Activated CD8-positive, alpha-beta T cell treated with anti-CD3 and anti-CD28 coated beads, Interleukin-2, amount 10 ng/mL, durations not matched to agents 7 days and 5 days (primary cell): ENCODE measurements at places on chromosomes 12 and 14. TPM values are rescaled to one million over a fixed set of nuclear protein-coding genes. Genes with fewer than 3 reads are reported as not detected.

- H3K27me3 ChIP-seq, result no peaks in the 10 kb centered on the region
- no peak overlapping the region for H3K4me3 ChIP-seq
- H3K27ac ChIP-seq, result no peak overlapping the region
- DNase-seq, result no peak
Measured at GRCh38 chr12:28367326-28367725, 177.1 kb downstream of the CCDC91 start.

- H3K4me1 ChIP-seq, result no peaks in the 10 kb centered on the region
- no peak overlapping the region for H3K27ac ChIP-seq
- H3K27me3 ChIP-seq, result no peaks in the 10 kb centered on the region
Measured at GRCh38 chr12:39736406-39736805, 116.8 kb upstream of the ABCD2 start.

DNA sequence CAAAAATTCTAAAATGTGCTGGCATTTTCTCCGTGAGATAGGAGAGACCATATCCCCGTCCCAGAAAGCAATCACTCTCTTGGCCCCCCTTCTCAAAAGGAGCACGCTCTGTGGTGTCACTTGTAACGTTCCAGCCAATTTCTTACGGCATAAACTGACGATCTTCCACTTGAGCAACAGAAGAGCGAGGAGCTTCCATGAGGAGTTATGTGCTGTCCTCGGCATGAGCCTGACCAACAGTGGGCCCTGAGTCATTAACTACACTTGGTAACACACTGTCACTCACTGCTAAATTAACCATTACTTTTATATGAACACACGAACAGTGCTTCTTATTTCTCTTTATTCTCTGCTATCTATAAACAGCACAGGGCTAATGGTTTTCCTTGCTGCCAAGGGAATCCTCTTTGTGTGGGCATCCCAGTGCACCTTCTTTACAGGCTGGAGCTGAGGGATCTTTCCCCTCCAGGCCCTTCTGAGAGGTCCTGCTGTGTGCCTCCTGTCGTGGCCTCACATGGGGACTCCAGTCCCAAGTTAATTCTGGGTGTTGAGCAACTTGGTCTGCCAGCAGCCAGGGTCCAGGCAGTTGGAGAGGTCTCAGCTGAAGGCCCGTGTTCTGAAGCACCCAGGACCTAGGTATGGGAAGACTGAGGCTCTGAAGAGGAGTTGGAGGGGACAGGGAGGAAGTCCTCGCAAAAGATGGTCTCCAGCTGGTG, 9.4 kb downstream of the SLC6A13 start:
- H3K27me3 ChIP-seq, result peaks cover 9% of the 10 kb centered on the region
- H3K36me3 ChIP-seq, result no peaks in the 10 kb centered on the region
- no peak overlapping the region for H3K27ac ChIP-seq

- peaks cover 67% of the 10 kb centered on the region for H3K36me3 ChIP-seq
- no peak overlapping the region for H3K27ac ChIP-seq
- peaks cover 13% of the 10 kb centered on the region for H3K4me1 ChIP-seq
- no peak for DNase-seq
- H3K27me3 ChIP-seq, result no peaks in the 10 kb centered on the region
Measured at GRCh38 chr12:71626768-71627167, 36.9 kb downstream of the ZFC3H1 start.

- no peak for DNase-seq
- H3K36me3 ChIP-seq, result peaks cover 49% of the 10 kb centered on the region
- H3K4me1 ChIP-seq, result peaks cover 5% of the 10 kb centered on the region
- no peak overlapping the region for H3K27ac ChIP-seq
Measured at GRCh38 chr12:124963211-124963610, 25.7 kb downstream of the DHX37 start.

DNA sequence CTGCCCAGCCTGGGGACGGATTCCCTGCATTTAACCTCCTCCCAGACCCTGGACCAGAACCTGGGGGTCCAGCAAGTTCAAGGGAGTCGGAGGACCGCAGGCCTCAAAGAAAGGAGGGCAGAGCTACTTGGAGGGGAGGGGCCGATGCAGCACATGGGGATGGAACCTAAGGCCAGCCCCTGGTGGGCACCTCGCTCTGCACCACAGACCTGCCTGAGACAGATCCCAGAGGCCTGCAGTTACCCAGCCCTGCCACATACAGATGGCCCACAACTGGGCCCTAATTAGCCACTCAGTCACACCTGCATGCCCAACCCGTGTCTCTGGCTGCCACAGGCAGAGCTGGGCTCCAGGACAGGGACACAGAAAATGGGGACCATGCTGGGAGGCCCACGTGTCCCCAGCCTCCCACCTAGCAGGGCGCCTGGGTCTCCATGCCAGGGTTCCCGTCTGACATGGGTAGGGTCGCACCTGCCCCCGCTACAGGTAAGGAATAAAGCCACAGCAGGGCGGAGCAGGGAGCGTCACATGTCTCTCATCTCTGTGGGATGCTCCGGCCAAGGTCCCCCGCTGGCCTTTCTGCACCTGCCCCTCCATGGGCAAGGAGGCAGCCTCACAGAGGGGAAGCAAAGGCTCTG, 16.7 kb downstream of the AKT1 start:
- no peaks in the 10 kb centered on the region for H3K27me3 ChIP-seq
- no peak overlapping the region for H3K4me3 ChIP-seq
- H3K4me1 ChIP-seq, result no peaks in the 10 kb centered on the region

DNA sequence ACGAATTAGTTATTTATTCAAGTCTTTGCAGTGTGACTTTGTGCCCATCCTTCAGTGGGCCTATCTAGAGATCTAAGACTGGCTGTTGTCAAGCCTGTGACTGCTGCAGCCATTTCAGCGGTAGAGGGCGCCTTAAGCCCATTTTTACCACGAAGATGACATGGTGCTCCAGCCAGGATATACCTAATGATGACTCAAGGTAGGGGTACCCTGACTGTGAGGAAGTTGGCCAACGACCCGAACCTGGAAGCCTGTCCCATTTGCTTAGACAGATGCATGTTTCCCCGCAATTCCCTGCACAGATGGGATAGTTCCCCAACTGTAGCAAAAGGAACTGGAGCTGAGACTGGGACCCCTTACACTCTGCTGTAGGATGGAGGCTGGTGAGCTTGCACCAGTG, 41.3 kb downstream of the RAB3IP start:
- H3K27ac ChIP-seq, result no peak overlapping the region
- no peaks in the 10 kb centered on the region for H3K4me1 ChIP-seq
- DNase-seq, result no peak
- H3K4me3 ChIP-seq, result no peak overlapping the region
- H3K27me3 ChIP-seq, result no peaks in the 10 kb centered on the region

DNA sequence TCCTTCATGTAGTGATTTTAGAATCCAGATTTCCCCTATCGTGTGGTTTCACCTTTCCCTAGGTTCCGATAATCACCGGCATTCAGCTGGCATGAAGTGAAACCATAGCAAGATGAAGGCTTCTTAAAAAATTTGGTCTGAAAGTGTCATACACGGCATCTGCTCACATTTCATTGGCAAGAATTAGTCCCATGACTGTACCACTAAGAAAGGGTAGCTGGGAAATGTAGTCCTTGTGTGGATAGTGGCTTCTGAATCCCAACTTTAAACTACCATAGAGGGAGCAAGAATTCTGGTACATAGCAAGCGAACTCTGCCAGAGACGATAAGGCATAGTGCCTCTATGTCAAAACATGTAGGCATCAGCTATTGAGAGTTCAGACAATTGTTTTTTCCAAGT, 360.1 kb upstream of the TBX3 start:
- H3K4me3 ChIP-seq, result no peak overlapping the region
- no peaks in the 10 kb centered on the region for H3K36me3 ChIP-seq
- H3K27ac ChIP-seq, result no peak overlapping the region
- no peak for DNase-seq
- no peaks in the 10 kb centered on the region for H3K4me1 ChIP-seq

DNA sequence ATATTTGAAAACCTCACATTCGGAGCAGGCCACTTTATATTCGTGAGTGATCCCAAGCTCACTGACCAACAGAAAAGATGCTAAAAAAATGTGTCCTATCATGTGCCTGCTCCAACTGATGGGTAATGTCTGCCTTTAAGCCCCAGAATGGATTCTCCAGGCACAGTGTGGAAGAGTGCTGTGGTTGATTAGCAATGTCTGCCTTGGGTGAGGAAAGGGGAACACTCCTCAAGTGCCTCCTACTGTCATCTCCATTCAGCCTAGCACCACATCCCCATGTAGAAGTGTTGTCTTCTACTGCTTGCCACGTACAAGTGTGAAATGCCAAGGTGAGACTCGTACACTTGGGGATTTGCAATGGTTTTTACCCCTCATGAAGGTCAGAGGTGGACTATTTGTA, 199.3 kb downstream of the SLC41A2 start:
- peaks cover 55% of the 10 kb centered on the region for H3K36me3 ChIP-seq
- no peak overlapping the region for H3K4me3 ChIP-seq
- peaks cover 23% of the 10 kb centered on the region for H3K4me1 ChIP-seq

DNA sequence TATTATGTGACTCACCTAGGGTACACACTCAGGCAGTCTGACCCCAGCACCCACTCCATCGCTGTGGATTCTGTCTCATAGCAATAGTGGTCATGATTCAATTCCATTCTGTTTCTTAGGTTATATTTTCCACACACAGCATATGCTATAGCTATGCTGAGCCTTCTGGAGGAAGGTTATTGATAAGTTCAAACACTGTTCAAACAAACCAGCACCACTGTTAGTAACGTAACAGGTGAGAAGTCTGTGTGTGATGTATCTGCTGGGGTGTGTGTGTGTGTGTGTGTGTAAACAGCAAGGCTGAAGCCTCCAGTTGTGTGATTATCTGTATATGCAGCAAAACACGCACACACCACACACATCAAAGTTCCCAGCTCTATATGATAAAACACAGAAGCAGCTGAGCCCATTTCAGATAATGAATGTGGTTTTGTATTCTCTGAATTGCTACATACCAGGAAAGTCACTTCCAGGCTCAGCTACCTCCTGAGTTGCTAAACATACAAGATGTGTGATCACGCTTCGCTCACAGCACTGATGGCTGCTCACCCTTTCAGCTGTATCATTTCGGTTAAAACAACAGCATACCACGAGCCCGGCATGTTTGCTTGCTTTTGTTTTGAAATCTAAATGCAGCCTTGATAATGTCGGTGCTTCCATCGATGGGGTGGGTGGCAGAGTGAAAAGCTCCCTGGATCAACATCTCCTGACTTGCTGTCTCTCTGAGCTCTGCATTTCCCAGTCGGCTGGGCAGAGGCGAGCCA, 6.8 kb upstream of the SYNE3 start:
- peak overlapping the region; percentile 69 for H3K4me3 ChIP-seq
- DNase-seq, result peak; percentile 72
- peak overlapping the region; percentile 95 for H3K27ac ChIP-seq
- no peaks in the 10 kb centered on the region for H3K27me3 ChIP-seq

GRCh38 chr12:2397356-2398045, 344.7 kb downstream of the CACNA1C start:
- no peak overlapping the region for H3K4me3 ChIP-seq
- H3K27ac ChIP-seq, result no peak overlapping the region
- no peaks in the 10 kb centered on the region for H3K27me3 ChIP-seq
- no peaks in the 10 kb centered on the region for H3K36me3 ChIP-seq
- H3K4me1 ChIP-seq, result no peaks in the 10 kb centered on the region

DNA sequence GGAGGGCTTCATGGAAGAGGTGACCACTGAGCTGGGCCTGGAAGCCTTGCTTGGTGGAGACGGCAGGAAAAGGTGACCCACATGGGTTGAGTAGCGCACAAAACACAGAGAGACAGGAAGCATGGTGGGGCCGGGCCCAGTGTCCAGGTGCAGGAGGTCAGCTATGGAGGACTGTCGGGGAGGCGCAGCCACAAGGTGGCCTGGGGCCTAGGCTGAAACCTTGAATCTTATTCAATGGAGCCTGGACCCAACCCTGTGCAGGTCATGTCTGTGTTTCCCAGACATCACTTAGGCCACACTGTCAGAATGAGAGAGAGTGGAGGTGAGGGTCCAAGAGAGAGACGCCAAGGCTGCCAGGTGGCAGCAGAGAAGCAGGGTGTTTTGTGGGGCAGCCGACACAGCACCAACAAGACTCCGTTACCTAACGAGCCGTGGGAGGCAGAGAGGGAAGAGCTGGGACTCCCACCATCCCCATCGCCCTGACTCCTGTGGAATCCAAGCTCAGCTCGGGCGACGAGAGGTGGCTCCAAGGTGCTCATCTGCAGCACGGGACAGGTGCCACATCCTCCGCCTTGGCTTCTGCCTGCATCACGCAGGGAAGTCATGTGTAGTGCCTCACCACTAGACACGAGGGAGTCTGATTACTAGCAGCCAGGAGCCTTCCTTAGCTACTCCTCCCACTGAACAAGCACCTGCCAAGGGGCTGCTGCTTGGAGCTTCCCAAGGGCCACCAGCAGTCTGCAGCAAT, 38.7 kb downstream of the DEGS2 start:
- no peak overlapping the region for H3K4me3 ChIP-seq
- peaks cover 12% of the 10 kb centered on the region for H3K4me1 ChIP-seq
- no peaks in the 10 kb centered on the region for H3K27me3 ChIP-seq
- peak overlapping the region; percentile 60 for H3K27ac ChIP-seq

DNA sequence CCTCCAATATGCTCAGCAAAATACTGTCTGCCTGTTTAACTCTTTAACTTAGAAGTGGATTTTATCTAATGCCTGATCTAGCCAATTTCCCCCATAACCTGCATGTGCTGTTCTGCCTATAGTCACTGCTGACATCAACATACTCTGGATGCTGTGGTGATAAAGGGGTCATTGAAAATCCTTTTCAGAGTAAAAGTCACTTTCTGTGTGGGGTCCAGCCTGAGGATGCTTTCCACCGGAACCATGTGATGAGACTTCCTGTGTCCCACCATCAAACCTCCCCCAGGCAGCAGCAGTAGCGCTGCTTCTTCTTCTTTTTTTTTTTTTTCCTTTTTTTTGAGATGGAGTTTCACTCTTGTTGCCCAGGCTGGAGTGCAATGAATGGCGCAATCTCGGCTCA, 607.0 kb downstream of the BCL11B start:
- no peak overlapping the region for H3K27ac ChIP-seq
- H3K36me3 ChIP-seq, result no peaks in the 10 kb centered on the region
- no peak for DNase-seq

- H3K27me3 ChIP-seq, result no peaks in the 10 kb centered on the region
- H3K36me3 ChIP-seq, result no peaks in the 10 kb centered on the region
- H3K4me3 ChIP-seq, result no peak overlapping the region
- DNase-seq, result no peak
Measured at GRCh38 chr14:100484531-100485267, 102.5 kb downstream of the BEGAIN start.

ANKRD33 gene
- not detected for total RNA-seq

SLC8A3 gene
- not detected for total RNA-seq

TM7SF3 gene
- total RNA-seq, result 46.2 TPM
